ENCODE measurements at places on chromosomes 2 and 18.

- no peak for DNase-seq
Measured at GRCh38 chr2:172287190-172287589, 140.2 kb upstream of the ITGA6 start.

DNA sequence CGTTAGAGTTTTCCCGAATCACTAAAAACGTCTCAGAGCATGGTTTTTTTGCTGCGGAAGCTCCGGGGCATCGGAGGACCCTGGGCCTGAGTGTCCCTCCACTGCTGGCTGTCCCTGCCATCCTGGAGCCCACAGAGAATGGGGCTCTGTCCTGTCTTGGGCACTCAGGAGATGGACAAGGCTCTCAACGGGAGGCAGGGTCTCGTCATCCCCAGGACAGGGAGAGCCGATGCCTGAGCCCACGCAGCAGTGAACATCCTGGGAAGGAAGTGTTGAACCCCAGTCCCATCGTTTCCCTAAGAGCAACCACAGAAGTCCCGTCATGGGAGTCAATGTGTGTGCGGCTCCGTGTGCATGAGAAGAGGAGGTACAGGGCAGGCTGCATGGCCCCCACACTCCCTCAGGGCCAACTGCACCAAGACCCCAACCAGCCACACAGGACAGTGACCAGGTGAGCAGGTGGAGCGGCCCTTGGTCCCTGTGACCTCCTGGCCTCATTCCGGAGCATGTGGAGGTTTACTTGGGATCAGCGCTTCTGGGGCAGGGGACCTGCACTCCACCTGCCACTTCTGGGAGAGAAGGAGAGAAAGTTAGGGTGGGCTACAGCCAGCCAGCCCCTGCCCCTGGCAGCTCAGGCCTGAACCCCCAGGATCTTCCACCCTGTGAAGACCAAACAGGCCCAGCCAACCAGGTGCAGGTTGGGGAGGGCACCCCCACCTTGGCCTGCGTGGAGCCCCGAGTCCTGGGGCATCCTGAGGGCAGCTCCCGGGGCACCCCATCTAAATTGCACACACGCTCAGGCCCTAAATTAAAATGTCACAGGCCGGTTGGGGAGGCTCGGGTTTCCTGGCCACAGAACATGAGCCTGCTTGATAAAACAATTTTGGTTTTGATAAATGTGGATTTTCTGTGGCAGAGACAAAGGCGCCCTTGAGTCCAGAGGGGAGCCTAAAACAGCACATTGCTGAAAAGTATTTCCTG is 3.1 kb upstream of the SNED1 start:
- no peak for DNase-seq

GRCh38 chr2:235161565-235161964 is 209.7 kb downstream of the SH3BP4 start:
- DNase-seq, result no peak

GRCh38 chr2:4357121-4357520 is 653.7 kb downstream of the DCDC2C start:
- DNase-seq, result no peak

Measured in T-cell (primary cell).